ENCODE measurements at places on chromosomes 5 and 9. TPM values are rescaled to one million over a fixed set of nuclear protein-coding genes. Genes with fewer than 3 reads are reported as not detected.

- no peak for DNase-seq
Measured at GRCh38 chr5:105817914-105818313, 1852.8 kb downstream of the EFNA5 start.

DNA sequence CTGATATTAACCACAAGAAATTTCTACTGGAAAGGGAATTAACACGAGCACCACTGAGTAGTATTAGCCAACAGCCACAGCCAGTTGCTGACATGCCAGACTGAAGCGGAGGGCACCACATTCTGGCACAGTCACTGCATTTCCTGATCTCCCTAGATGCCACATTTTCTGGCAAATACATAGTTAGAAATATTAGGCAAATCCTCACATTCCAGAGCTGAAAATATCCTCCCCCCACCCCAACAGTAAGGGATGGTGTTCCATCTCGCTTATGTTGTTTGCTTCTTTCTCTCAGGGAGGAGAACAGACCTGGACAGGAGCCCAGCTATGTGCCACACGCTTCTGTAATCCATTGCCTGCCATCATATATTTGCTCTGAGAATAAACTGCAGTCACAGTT, 32.8 kb upstream of the MCTP1 start:
- DNase-seq, result no peak

NR5A1 gene
- total RNA-seq, result not detected

BTNL8 gene
- 0.16 TPM for total RNA-seq

GHR gene
- 26.5 TPM for total RNA-seq

- no peak for DNase-seq
Measured at GRCh38 chr9:73597039-73597438, 445.4 kb downstream of the ANXA1 start.
